Foreskin melanocyte (primary cell): ENCODE measurements at places on chromosomes 16 and 17.

- DNase-seq = no peak
Measured at GRCh38 chr17:48037036-48037837, at the start of gene COPZ2. COPZ2 (minus strand) TSS chr17:48037797; CDS start chr17:48037777, 20 bp downstream.

- peak; percentile 16 for DNase-seq
Measured at GRCh38 chr17:16915752-16916556, 56.0 kb downstream of the TNFRSF13B start.

GRCh38 chr16:23514381-23515152, 4.3 kb upstream of the GGA2 start:
- no peak for DNase-seq

- DNase-seq = no peak
Measured at GRCh38 chr17:81917565-81918332, at the start of gene SIRT7. SIRT7 (minus strand) TSS chr17:81918176; CDS start chr17:81918131, 45 bp downstream.
